ENCODE measurements at places on chromosomes 11 and 22.
A peak's percentile ranks its signal among the peaks of the same experiment; 100 is the strongest.

GRCh38 chr11:17405232-17406005 is 17.0 kb upstream of the KCNJ11 start:
- no peak for DNase-seq

- DNase-seq, result no peak
Measured at GRCh38 chr11:30705913-30706675, 119.9 kb upstream of the MPPED2 start.

- no peak for DNase-seq
Measured at GRCh38 chr11:67304511-67305113, 1.3 kb downstream of the SSH3 start.

DNA sequence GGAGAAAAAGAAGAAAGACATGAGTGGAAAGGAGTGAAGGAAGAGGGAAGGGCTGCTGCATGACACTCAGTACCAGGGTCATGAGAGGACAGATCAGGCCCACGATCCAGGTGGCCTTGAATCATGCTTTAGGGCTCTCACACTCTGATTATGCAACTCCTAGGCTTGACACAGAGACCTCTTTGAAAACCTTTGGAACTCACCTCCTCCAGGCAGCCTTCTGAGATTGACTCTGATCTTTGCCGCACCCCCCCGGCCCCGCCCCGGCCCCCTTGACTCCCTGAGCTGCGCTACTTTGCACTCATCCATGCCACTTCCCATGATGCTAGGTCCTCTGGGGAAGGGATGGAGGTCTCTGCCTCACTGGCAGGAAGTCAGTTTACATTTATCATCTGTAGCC is 10.7 kb downstream of the PTPN5 start:
- no peak for DNase-seq

- no peak for DNase-seq
Measured at GRCh38 chr22:23753385-23753784, 840 bp downstream of the VPREB3 start.

DNA sequence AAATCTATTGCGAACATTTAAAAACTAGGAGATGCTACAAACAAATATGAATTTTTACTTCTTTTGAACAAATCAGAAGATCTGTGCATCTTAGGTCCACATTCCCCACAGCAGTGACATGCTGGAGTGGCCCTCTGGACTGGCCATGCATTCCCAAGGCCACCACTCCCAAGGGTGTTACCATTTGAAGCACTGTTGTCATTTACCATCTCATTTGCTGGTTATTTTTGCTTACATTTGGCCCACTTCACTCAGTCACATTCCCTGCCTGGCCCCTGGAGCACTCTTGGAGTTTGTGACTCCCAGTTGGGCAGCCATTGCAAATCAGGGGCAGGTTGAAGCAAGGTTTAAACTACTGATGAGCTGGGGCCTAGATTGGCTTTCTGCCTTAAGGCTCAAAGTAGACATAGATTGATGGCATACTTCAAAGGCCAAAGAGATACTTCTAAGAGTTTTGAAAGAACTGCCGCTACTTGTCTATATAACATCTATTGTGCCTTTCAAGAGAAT is 8.5 kb upstream of the ZNRF3 start:
- DNase-seq, result no peak

DNA sequence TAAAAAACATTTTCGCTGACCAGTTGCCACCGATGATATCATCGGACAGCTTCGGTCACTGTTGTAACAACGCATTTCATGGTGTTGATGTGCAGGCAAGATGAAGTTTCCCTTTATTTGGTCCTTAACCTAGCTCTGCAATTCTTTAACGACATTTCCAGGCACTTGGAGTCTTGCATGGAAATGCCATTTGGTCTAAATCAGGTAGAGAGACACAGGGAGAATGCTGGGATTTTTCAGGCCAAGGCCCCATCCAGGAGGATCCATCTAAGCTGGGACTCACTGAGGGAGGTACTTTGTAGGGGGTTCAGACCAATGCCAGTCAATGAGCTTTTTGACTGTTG is 121.5 kb upstream of the RCN1 start:
- no peak for DNase-seq

DNA sequence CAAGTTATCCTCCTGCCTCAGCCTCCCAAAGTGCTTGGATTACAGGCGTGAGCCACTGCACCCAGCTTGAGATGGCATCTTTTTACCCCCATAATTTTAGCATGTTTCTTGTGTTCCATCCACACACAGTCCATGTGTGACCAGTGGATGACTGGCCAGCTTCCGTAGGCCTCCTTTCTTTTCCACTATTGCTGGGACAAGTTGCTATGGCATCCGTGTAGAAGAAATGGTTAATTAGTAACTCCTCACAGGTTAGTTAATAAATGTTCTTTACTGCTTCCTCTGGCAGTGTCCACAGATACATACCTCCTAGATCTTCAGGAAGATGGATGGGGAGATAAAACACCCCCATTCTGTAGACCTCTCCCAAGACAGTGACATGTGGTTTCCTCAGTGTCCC is 154.3 kb upstream of the RASSF10 start:
- DNase-seq, result no peak

GRCh38 chr11:59222464-59223060 is 9.8 kb upstream of the MPEG1 start:
- peak; percentile 24 for DNase-seq

GRCh38 chr11:21323617-21324016 is 654.2 kb downstream of the NELL1 start:
- DNase-seq, result no peak

GRCh38 chr11:70068950-70069349 is 9.2 kb upstream of the ANO1 start:
- DNase-seq, result no peak

DNA sequence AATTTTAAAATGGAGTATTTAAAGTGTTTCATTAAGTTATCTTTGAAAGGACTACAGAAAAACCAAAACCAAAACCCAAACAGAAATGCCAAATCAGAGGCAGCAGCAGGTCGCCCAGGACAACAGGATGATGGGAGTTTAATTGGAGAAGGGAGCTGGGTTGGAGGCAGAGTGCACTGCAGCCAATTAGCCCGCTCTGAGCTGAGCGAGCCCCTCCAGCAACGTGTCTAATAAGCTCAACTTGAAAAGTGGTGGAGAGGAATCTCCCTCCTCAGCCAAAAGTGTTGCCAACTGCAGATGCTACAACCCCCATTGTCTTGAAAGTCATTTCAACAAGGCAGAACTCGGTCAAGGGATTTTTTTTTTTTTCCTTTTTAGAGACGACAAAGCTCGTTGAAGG is 323.9 kb downstream of the CADM1 start:
- no peak for DNase-seq

GRCh38 chr11:79501707-79502106 is 60.9 kb upstream of the TENM4 start:
- no peak for DNase-seq

- no peak for DNase-seq
Measured at GRCh38 chr11:129286813-129287212, 88.8 kb upstream of the BARX2 start.

DNA sequence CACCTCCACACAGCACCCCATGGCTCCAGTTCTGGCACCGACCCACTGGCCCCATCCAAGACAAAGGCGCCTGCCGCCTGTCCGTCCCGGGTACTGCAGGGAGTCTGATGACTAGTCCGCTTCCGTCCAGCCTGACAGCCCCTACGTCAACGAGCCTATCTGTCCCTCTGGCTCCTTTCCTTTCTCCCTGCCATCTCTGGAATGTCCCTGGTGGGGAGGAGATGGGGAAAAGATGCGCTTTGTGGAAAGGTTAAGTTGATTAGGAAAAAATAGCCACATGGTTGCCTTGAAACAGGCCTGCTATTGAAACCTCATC is 10.4 kb downstream of the PDGFB start:
- DNase-seq, result no peak

DNA sequence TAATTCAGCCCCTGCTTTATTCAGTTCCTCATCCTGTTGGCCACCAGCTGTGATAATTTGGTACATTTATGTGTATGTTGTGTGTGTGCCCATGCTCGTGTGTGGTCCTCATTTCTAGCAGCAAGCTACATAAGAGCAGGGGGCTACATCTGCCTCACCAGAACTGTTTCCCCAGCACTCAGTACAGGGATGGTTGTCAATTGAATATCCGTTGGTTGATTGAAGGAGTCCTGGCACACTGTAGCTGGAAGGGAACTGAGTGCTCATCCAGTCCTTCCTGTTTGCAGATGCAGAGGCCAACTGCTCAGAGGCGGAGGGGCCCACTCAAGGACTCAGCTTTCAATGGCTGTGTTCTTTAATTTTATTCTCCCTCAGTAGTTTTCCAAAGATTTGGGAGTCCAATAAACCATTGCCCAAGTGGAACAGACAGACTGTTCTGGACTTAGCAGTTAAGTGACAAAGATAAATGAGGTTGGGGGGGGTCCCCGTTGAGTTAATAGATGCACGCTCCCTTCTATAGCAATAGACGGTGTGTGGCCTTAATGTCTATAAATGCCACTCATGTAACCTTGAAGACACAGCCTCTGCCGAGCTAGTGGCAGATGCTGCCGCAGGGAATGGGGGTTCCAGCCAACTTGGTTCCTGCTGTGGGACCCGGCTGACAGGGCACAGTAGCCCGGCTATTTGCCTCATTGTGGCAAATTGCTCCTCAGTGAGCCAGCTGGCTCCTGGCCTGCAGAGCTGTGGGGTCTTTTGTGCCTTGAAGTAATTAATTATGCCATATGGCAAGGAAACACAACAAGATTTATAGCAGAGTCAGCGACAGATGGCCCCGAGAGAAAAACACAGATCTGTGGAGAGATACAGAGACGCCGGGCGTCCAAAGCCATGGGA is 71.4 kb upstream of the GRK3 start:
- no peak for DNase-seq

GRCh38 chr11:34790620-34791019 is 125.6 kb downstream of the APIP start:
- no peak for DNase-seq

- no peak for DNase-seq
Measured at GRCh38 chr11:124172101-124172500, 11.0 kb upstream of the OR10D3 start.

GRCh38 chr22:46041642-46042041 is 64.7 kb upstream of the WNT7B start:
- DNase-seq, result no peak

DNA sequence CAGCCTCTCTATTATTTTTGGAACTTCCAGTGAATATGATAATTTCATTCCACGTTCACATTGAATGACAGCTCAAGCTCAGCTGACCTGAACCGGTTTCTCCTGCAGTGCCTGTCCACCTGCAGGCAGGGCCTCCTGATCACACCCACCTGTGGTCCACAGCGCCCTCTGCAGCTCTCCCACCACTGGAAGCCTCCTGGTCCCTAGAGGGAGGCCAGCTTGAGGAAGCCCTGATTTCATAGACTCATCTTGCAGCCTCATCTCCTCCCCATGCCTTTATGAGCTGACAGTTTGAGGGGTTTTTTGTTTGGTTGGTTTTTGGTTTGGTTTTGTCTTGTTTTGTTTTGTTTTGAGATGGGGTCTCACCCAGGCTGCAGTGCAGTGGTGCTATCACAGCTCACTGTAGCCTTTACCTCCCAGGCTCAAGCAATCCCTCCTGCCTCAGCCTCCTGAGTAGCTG is 29.9 kb upstream of the MALAT1 start:
- DNase-seq, result peak; percentile 71

GRCh38 chr11:2312232-2313042 is 10.6 kb downstream of the TSPAN32 start:
- no peak for DNase-seq

All from CD4-positive, alpha-beta T cell treated with Interleukin-4 for 1 hour (primary cell).